Activated CD8-positive, alpha-beta memory T cell treated with anti-CD3 and anti-CD28 coated beads for 36 hours (primary cell): ENCODE measurements at places on chromosomes 16 and 17. TPM values are rescaled to one million over a fixed set of nuclear protein-coding genes. Genes with fewer than 3 reads are reported as not detected.

The KRT34 gene
- total RNA-seq = not detected

The C1QTNF8 gene
- total RNA-seq = not detected

The LRRC37A gene
- 1.7 TPM for total RNA-seq

The CNGB1 gene
- not detected for total RNA-seq

The IL21R gene
- 86.4 TPM for total RNA-seq

The KAT2A gene
- 54.2 TPM for total RNA-seq

The IGFALS gene
- total RNA-seq = not detected

The AANAT gene
- 0.21 TPM for total RNA-seq

The MEOX1 gene
- total RNA-seq = 0.42 TPM

The MAF gene
- total RNA-seq = 47.0 TPM

The LITAF gene
- 183 TPM for total RNA-seq

The ACE gene
- 0.80 TPM for total RNA-seq

The CLEC3A gene
- total RNA-seq = not detected

The TBX4 gene
- not detected for total RNA-seq

The DRG2 gene
- 53.7 TPM for total RNA-seq

The CD300A gene
- total RNA-seq = 4.4 TPM

The PRAC2 gene
- not detected for total RNA-seq

The CAMKK1 gene
- total RNA-seq = 3.5 TPM

The LASP1 gene
- total RNA-seq = 130 TPM

The APOBR gene
- total RNA-seq = 8.4 TPM

The FZD2 gene
- 0.15 TPM for total RNA-seq

The MYLK3 gene
- total RNA-seq = 0.30 TPM

The MEFV gene
- total RNA-seq = not detected

The CA10 gene
- total RNA-seq = not detected

The PROCA1 gene
- total RNA-seq = 3.9 TPM

The NACA2 gene
- not detected for total RNA-seq

The ANKRD40CL gene
- not detected for total RNA-seq
